ENCODE measurements at places on chromosomes 7 and 10.
A peak's percentile ranks its signal among the peaks of the same experiment; 100 is the strongest.

DNA sequence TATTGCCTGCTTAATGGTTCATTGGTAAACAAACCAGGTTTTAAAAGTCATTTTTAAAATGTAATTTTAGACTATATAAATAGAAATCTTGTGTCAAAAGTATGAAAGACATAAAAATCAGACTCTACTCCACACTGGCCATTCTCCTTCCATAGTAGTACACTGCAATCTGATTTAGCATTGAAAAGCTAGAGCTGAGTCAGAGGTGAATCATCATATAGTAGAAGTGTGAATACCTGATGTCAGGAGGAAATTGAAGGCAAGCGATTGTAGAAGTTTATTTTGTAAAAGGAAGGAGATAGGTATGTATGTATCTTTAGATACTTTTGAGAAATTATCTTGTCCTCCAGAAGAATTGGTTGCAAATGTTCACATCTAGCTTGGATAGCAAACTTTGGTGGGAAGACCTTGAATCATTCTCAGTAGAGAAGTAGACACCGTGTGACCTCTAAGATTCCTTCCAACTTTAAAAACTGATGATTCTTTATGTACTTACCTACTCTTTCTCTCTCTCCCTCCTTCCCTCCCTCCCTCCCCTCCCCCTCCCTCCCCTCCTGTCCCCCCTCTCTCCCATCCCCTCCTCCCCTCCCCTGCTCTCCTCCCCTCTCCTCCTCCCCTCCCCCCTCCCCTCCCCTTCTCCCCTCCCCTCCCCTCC, 88.1 kb downstream of the BTAF1 start:
- DNase-seq = peak; percentile 76

DNA sequence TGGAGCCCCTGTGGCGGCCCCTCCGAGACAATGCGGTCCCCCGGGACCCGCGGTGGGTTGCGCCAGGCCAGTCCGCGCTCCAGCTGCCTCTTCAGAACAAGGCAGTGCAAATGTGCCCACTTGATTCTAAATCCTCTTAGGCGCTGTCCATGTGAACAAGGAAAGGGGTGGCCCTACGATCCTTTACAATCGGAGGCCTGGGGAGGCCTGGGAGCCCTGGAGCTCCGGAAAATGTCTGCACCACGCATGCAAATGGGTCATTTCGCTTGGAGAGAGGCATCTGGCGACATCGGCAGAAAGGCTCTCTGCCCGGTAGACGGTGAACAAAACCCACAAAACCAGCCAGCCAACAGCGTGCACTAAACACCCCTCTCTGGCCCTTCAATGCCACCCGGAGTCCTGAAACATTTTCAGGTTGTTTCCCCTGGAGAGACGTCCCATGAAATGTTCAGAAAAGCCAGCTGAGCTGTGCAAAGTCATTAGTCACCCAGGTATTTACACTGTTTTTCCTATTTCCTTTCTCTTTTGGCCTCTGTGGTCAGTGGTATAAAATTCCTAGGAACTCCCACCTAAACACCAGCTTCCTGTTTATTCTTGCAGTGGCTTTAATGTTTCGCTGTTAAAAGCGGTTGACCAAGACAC, 102.8 kb upstream of the ZNF438 start:
- DNase-seq = no peak

DNA sequence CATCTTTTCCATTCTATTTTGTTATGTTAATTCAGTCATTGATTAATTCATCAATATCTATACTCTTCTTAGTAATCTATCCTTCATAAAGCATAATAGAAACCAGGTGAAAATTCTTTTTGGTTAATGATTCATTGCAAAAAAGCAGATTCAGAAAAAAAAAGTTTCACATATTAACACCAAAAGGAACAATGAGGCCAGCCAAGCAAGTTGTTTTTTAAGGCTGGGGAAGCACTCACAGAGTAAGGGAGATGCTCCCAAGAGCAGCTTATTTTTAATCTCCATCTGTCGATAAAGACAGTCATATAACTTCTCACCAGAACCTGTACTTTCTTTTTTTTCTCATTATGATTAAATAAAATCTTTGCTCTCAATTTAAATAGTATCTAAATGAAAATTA, 95.8 kb downstream of the CACNA2D1 start:
- DNase-seq = no peak

GRCh38 chr7:50213622-50214017, 90.9 kb upstream of the IKZF1 start:
- no peak for DNase-seq

GRCh38 chr10:29586509-29586908, 48.3 kb downstream of the SVIL start:
- no peak for DNase-seq

DNA sequence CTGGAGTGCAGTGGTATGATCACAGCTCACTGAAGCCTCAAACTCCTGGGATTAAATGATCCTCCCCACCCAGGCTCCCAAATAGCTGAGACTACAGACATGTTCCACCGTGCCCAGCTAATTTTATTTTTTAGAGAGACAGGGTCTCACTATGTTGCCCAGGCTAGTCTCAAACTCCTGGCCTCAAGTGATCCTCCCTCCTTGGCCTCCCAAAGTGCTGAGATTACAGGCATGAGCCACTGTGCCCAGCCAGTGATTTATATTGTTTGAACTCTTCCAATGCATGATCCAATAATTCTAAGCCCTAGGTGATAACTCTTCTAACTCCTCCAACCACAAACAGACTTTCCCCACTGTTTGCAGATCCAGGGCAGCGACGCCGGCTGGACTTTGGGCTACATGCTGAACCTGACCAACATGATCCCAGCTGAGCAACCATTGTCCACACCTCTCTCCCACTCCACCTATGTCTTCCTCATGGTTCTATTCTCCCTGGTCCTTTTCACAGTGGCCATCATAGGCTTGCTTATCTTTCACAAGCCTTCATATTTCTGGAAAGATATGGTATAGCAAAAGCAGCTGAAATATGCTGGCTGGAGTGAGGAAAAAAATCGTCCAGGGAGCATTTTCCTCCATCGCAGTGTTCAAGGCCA, 41.8 kb upstream of the CC2D2B start:
- DNase-seq = no peak

- DNase-seq = no peak
Observed at GRCh38 chr7:20507157-20507556, 108.3 kb upstream of the ABCB5 start.

DNA sequence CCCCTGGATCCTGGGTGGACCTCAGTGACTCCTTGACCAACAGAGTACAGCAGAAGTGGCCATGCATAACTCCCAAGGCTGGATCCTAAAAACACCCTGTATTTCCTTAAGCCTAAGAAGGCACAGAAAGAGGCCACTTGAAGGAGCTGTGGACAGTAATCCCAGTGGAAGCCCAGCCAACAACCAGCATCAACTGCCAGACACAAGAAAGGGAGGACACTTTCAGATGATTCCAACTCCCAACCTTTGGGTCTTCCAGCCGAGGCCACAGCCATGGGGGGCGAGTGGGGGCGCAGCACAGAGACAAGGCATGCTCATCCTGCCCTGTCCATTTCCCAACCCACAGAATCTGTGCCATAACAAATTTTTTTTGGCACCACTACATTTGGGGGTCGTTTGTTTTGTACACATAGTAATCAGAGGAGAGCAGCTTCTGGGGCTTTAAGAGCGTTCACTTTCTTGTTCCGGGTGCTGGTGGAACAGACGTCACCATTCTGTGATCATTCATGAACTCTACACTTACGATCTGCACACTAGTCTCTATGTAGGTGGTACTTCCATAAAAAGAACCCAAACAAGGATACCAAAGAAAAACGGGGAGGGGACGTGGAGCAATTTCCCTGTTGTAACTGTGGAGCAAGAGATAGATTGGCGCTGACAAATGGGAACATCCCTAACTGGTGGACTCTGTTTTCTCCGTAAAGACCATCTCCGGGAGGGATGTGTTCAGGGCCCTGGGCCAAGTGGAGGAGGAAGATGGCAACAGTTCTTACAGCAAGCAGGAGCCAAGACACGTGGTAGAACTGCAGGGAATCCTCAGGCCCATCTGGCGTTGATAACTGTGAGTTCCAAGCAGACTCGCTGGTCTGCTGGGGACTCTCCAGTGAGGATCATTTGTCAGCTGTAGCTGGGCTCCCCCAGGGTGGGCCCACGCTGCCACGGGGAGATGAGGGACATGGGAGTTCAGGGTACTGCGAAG, 6.0 kb upstream of the SLC29A3 start:
- no peak for DNase-seq

GRCh38 chr10:33509231-33509831, 174.9 kb upstream of the NRP1 start:
- peak; percentile 6 for DNase-seq

- DNase-seq = no peak
Observed at GRCh38 chr10:126806498-126806897, 98.7 kb upstream of the DOCK1 start.

GRCh38 chr7:8260871-8261694, 884 bp downstream of the ICA1 start:
- DNase-seq = peak; percentile 70

- no peak for DNase-seq
Observed at GRCh38 chr10:102231357-102232318, 5.5 kb downstream of the ELOVL3 start.

DNA sequence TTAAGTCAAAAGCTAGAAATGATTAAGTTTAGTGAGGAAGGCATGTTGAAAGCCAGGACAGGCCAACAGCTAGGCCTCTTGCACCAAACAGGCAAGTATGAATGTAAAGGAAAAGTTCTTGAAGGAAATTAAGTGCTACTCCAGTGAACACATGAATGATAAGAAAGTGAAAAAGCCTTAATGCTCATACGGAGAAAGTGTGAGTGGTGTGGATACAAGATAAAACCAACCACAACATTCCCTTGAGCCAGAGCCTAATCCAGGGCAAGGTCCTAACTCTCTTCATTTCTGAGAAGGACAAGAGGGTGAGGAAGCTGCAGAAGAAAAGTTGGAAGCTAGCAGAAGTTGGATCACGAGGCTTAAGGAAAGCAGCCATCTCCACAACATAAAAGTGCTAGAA, 53.0 kb downstream of the DNAJC1 start:
- no peak for DNase-seq

- no peak for DNase-seq
Observed at GRCh38 chr7:1459920-1460820, 900 bp upstream of the MICALL2 start.

- DNase-seq = no peak
Observed at GRCh38 chr7:141676618-141677017, 25.3 kb downstream of the DENND11 start.

GRCh38 chr10:3423384-3423783, 250.8 kb upstream of the PITRM1 start:
- no peak for DNase-seq

GRCh38 chr7:128112018-128112780, 81.0 kb upstream of the LRRC4 start:
- no peak for DNase-seq

DNA sequence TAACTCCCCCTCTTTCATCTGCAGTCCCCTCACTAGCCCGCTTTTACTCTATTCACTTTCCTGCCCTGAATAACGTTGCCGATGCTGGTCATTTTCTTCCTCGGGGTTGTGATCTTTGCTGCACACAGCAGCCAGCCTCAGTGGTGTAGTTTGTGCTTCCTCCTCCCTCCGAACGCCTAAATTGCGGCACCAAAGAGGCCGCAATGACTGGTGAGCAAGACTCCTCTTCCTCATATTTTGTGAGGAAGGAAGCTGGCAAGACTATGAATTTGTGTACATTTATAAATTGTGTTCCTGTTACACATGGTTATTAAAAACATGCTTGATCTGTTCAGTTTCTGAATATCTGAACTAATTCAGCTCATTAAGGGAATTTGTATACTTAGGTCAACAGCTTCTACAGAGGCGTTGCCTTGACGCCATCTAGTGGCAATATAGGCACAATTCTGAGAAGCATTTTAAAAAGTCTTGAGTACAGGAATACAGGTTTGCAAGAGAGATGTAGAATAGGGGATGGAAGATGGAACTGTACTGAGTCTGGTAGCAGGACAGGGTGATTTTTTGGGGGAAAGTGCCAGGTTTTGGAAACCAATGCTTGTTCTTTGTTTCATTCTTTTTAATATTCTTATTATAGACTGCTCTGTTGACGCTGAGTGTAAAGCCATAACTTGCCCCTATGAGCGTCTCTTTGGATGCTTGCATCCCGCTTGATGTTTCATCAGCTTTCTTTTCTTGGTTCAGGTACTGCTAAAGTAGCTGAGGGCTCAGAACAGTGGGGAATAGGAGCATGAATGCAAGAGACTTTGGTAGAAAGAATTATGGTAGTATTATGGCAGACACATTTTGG, 4.1 kb upstream of the TAS2R5 start:
- no peak for DNase-seq

DNA sequence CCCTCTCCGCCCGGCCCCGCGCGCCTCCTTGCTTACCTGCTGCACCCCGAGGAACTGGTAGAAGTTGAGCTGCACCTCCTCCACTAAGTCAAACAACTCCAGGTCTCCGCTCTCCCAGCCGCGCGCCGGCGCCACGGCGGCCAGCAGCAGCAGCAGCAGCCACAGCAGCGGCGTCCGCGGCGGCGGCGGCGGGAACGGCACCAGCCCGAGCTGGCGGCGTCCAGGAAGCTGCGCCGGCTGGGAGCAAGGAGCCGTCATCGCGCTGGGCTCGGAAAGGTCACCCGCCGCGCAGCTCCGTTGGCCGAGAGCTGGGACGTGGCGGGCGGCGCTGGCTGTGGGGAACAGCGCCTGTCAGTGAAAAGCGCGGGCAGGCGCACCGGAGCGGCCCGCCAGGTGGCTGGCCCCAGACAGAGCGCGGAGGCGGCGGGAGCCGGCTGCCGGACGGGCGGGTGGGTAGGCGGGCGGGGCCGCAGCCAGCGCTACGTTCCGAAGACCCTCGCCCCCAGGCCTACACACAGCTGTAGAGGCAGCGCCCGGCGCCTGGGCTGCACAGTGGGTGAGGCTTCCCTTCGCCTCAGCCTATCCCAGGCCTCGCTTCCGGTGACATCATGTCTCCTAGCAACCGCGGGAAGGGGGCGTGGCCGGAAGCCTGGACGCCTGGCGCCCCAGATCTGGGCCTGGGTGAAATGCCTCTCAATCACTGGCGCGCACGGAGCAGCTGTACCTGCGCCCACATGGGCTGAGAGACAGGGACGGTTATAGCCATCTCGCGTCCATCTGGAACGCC, at the start of gene DNAJC1:
Gene DNAJC1, minus strand, starts transcription at position 554 of the 787 bp plus-strand sequence. Its CDS starts 296 bp downstream, at position 258.
- peak; percentile 86 for DNase-seq

DNA sequence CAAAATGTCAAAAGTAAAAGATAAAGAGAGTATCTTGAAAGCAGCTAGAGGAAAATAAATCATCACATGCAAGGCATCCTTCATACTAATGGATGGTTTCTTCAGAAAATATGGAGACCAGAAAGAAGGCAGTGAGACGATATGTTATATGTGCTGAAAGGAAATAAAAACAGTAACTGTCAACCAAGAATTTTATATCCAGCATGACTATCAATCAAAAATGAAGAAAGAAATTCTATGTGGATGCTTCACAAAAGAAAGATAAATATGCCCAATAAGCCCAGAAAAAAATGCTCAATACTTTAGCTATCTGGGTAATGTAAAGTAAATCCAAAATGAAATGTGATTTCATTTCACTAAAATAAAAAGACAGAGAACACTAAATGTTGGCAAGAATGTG, 142.1 kb downstream of the DGKI start:
- no peak for DNase-seq

DNA sequence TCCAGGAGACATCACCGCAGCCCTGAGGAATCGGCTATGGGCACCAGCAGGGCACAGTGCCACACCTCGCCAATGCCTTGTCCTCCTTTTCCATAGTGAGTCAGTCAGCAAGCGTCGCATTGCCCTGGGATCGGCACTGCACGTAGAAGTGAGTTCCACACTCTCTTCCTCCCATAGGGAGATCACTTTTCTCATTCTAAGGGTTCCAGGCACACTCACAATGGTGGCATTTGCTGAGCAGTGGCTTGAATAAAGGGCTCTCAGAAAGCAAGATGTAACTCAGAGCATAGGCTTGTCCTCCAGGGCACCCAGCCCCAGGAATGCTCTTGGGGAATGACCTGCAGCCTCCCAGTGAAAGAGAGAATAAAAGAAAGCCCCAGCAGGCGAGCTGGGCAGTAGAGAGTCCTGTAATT, 1.1 kb upstream of the VIM start:
- no peak for DNase-seq

- DNase-seq = no peak
Observed at GRCh38 chr10:47409866-47410256, 25.8 kb upstream of the ZNF488 start.

All from SW 1271 (cell line).